ENCODE measurements at places on chromosomes 12 and 14. TPM values are rescaled to one million over a fixed set of nuclear protein-coding genes. Genes with fewer than 3 reads are reported as not detected.

CEP290 gene
- total RNA-seq, result 20.8 TPM

NAV3 gene
- total RNA-seq, result not detected

EAPP gene
- total RNA-seq, result 66.3 TPM

TMEM253 gene
- not detected for total RNA-seq

IL22 gene
- total RNA-seq, result not detected

FLRT2 gene
- total RNA-seq, result 0.06 TPM

CLEC4D gene
- total RNA-seq, result not detected

Data from T-cell (primary cell).